HT-29 (cell line): ENCODE measurements at places on chromosomes 12 and 14.

- DNase-seq = no peak
Observed at GRCh38 chr14:51533872-51534553, 117.7 kb upstream of the FRMD6 start.

DNA sequence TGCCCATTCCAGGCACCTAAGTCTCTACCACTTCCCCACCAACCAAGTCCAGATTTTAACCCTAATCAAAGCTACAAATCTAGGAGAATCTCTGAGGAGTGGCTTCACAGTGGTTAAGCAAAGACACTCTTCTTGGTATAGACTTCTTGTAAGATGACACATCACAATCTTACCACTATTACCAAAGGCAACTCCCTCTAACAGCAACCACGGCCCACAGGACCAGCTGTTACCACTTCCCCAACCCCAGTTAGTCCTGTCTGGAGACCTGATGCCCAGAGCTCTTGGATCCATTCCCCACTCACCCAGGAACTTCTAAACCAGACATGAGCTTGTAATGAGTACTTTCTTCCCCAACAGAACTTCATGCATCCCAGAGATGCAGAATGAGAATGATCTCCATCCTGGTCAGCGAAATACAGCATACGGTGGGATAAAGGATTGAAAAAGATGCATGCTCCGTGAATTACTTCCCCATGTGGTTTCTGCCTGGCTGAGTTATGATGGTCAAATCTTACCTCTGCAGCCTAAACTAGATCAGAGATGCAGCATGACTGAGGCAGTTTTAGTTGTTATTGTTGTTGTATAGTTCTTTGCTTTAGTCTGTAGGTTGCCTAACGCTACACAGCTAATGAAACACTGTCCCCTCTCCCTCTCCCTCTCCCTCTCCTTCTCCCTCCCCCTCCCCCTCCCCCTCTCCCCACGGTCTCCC, 87.7 kb upstream of the FOXN3 start:
- no peak for DNase-seq

DNA sequence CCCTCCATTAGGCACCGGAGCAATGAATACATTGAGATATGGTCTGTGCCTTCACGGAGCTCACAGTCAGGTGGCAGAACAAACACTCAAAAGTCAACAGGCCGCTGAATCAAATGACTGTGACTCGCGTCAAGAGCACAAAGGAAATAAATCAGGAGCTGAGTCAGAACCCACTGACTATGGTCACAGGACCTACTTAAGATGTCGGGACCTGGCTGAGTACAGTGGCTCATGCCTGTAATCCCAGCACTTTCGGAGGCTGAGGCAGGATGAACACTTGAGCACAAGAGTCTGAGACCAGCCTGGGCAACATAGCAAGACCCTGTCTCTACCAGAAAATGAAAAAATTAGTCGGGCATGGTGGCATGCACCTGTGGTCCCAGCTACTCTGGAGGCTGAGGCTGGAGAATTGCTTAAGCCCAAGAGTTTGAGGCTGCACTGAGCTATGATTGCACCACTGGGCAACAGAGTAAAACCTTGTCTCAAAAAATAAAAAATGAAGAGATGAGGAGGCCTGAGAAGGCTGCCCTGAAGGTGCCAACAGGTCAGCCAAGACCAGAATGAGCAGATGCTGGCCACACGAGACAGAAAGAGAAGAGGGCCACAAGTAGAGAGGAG, 19.9 kb downstream of the TMEM233 start:
- no peak for DNase-seq

- DNase-seq = peak; percentile 28
Observed at GRCh38 chr14:85934123-85934885, 404.4 kb downstream of the FLRT2 start.

- DNase-seq = no peak
Observed at GRCh38 chr14:30177781-30178180, 250.1 kb upstream of the PRKD1 start.

GRCh38 chr14:83594874-83595273, 1935.1 kb upstream of the FLRT2 start:
- DNase-seq = no peak

- no peak for DNase-seq
Observed at GRCh38 chr12:120259418-120260202, 5.9 kb downstream of the PXN start.

- DNase-seq = peak; percentile 18
Observed at GRCh38 chr14:92914087-92914656, 8.8 kb upstream of the CHGA start.

DNA sequence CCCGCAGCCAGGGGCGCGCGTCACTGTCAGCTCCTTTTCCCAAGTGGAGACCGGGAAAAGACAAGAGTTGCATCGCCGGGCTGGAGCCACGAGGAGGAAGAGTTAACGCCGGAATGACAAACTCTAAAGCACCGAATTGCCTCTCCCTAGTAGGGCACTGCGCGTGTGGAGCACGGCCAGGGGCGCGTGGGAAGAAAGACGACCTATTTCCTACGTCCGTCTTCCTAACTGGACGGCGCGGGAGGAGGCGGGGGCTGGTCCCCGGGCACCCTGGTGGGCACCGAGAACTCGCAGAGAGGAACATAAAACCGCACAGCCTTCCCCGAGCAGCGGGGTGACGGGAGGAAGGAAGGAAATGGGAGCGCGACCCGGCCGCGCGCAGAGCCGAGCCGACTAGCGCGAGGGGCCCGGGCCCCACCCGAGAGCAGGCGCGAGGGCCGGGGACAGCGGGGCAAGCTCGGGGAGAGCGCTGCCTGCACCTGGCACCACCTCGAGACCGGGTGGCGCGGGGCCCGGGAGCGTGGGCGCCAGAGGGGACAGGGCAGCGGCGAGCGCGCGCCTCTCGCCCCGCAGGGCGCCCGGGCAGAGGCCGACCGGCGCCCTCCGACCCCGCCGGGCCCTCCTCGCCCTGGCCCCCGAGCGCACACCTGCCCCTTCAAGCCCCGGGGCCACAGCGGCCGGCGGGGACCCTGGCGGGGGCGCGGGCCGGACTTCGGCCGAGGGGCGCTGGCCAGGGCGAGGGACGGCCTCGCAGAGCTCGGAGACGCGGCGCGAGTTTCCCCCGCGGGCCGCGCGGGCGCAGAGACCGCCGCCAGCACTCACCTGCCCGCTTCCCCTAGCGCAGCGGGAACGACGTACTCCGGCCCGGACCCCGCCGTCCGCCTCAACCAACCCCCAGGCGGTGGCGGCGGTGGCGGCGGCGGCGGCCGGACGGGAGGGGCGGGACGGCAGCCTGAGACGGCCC, at the start of gene SETD3:
Gene SETD3 (minus strand): TSS at position 954 of the 964 bp plus-strand sequence. CDS start 15,054 bp downstream, outside the sequence.
- DNase-seq = peak; percentile 28

- DNase-seq = no peak
Observed at GRCh38 chr14:84128050-84128449, 1401.9 kb upstream of the FLRT2 start.

DNA sequence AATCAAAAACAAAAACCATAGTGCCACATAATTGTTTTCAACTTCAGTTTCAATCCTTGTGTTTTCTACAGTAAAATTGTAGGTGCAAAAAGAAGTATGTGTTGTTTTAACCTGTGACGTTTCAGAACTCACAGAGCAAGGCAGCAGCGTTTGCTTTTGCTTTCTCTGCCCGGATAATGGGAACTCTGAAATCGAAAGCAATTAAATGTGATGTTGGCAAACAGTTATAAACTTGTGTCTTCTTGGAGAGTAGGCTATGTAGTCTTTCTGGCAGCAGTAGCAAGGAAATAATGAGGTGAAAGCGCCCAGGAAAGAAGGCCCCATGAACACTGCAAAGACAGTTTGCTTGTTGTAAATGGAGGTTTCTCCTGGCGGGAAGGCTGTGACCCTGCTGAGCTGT, 39.1 kb downstream of the FNTB start:
- DNase-seq = no peak

- no peak for DNase-seq
Observed at GRCh38 chr12:51534216-51535074, 56.6 kb upstream of the SCN8A start.

GRCh38 chr14:50530794-50531365, 1.5 kb downstream of the MAP4K5 start:
- DNase-seq = peak; percentile 6

- no peak for DNase-seq
Observed at GRCh38 chr14:80403036-80403435, 191.7 kb upstream of the DIO2 start.

GRCh38 chr12:4388662-4389061, 9.2 kb upstream of the FGF23 start:
- DNase-seq = no peak
